ENCODE measurements at places on chromosomes 7 and 10.

- DNase-seq: no peak
Observed at GRCh38 chr10:21727452-21728168, 193.6 kb downstream of the MLLT10 start.

GRCh38 chr10:6647811-6648526 lies 67.9 kb upstream of the PRKCQ start:
- DNase-seq: peak; percentile 38

- no peak for DNase-seq
Observed at GRCh38 chr10:132892004-132892403, 50.4 kb downstream of the CFAP46 start.

DNA sequence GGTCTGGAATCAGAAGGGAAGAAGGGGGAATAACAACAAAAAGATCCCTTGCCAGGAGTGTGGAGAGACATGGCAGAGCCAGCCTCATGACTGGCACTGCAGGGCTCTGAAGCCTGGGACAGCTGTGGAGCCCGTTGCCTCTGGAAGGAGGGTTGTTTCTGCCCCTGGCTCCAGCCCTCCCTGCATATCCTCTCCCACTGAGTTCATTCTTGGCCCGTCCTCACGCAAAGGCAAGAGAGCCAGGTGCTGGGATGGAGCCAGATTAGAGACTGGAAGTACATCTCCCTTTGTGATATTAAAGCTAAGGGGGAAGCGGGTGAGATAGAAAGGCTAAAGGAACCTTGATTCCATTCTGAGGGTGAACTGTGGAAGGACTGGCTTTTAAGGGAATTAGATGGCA lies 141.5 kb upstream of the NPVF start:
- no peak for DNase-seq

DNA sequence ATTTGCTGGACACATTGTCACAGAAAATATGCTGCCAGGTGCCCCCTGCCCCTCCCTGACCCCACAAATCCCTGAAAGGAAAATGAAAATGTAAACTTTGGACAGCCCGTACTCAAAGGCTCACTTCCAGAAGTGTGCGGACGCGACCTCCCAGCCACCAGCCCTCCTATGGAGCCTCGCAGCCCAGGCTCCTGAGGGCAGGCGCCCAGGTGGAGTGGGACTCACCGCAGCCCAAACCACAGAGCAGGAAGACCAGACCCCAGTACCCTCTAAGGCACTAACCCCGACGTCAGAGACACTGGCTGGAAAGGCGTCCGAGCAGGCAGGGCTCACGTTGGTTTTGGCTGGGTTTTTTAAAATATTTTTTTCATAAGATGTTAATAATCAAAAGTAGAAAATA lies 57.3 kb downstream of the CSGALNACT2 start:
- DNase-seq: no peak

DNA sequence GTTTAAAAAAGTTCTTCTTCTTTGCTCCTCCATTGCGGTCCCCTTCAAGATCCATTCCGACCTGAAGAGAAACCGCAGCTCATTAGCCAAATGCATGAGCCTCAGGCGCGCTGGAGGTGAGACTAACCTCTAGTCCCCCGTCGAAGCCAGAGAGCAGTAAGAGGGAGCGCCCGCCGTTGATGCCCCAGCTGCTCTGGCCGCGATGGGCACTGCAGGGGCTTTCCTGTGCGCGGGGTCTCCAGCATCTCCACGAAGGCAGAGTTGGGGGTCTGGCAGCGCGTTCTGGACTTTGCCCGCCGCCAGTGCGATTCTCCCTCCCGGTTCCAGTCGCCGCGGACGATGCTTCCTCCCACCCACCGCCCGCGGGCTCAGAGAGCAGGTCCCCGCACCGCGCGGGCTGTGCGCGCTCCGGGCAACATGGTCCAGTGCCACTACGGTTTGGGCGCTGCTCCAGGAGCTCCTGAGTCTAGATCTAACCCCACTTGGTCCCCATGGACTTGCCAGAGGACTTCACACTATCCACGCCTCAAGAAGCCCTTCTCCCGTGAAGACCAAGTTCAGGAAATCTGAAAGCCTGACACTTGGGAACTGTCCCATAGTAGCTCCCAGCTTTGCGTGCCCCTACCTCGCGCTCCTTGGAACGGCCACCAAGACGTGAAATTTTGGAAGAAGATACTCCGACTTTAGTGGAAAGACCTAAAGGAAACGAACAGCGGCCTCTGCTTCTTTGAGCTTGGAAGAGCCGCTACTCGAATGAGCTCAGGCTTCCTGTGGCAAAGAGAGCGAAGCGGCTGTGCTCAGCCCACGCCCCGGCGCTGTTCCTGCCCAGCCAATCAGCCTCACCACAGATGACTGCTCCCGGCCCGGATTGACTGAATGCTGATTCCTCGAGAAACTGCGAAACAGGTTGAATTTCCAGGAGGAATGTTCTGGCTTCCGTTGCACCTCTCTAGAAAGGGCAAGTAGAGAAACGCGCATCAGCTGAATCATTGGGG lies at the start of gene ABCB1:
TSS of gene ABCB1 (minus strand) at position 755 of the 995 bp plus-strand sequence. CDS start at position 55, 700 bp downstream.
- DNase-seq: no peak

DNA sequence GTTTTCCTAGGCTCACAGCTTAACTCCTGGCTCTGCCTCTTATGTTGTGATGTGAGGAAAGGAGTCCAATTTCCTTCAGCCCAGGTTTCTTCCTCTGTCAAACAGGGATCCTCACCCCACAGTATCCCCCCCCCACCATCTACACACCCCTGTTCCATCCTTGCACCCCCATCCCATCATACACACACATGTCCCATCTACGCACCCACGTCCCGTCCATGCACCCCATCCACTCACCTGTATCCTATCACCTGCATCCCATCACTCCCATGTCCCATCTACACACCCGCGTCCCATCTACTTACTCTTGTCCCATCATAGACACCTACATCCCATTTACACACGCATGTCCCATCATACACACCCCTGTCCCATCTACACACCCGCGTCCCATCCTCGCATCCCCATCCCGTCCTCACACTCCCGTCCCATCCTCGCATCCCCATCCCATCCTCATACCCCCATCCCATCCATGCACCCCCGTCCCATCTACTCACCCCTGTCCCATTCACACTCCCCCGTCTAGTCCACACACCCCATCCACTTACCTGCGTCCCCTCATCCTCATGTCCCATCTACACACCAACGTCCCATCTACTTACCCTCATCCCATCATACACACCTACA lies 117.3 kb downstream of the TRRAP start:
- no peak for DNase-seq

- no peak for DNase-seq
Observed at GRCh38 chr7:10939237-10939910, 34.3 kb upstream of the PHF14 start.

GRCh38 chr7:121262969-121263368 lies 65.8 kb upstream of the WNT16 start:
- DNase-seq: no peak

GRCh38 chr7:105474045-105474444 lies 48.0 kb downstream of the PUS7 start:
- no peak for DNase-seq
